GM19239 (cell line): ENCODE measurements at places on chromosomes 12 and 14.

GRCh38 chr12:19855851-19856250 is 416.6 kb downstream of the AEBP2 start:
- DNase-seq: no peak

GRCh38 chr12:128644664-128645296 is 179.0 kb downstream of the SLC15A4 start:
- peak; percentile 27 for DNase-seq

GRCh38 chr12:56118688-56119357 is 757 bp downstream of the ZC3H10 start:
- no peak for DNase-seq

DNA sequence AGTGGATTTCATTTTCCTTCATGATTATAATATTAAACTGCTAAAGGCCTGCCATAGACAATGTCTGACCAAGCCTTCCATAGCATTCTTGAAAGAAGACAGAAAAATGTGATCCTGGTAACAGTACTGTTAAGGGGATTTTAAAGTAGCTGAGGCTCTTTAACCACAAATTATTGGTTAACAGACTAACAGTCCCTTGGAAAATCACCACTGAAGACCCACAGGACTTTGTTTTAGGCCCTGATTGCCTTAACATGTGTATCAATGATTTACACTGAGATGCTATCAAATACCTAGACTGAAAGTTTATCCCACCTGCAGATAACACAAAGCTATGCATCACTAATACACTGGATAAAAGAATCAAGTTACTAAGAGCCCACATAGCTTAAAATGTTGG is 6.0 kb downstream of the KRT79 start:
- DNase-seq: no peak

- DNase-seq: no peak
Measured at GRCh38 chr14:69635981-69636639, 24.7 kb downstream of the SUSD6 start.

DNA sequence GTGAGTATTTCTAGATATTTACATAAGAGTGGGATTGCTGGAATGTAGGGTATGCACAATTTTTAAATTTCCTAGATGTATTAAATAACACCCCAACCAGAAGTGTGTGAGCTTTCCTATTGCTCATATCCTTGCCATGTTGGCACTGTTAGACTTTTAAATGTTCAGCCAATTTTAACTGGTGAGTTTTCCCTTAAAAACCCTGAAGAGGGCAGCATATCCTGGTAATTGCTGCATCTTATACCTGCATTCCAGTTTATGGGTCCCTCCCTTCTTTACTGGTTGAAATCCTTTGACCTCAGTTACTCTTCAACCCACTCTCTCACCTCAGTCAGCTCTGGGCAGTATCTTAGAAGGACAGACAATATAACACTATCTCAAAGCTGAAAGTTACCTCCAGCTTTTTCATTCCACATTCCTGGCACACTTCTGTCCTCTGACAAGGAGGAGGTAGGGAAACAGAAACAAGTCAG is 270.6 kb downstream of the PAWR start:
- DNase-seq: no peak

DNA sequence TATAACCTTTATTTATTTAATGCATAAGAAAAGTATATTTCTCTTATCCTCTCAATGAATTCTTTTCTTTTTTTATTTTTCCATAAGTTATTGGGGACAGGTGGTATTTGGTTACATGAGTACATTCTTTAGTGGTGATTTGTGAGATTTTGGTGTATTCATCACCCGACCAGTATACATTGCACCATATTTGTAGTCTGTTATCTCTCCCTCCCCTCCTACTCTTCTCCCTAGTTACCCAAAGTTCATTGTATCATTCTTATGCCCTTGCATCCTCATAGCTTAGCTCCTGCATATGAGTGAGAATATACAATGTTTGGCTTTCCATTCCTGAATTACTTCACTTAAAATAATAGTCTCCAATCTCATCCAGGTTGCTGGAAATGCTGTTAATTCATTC is 1900.0 kb upstream of the SEL1L start:
- DNase-seq: no peak

GRCh38 chr12:124551268-124552144 is 15.9 kb downstream of the NCOR2 start:
- DNase-seq: no peak

GRCh38 chr12:459430-460258 is at the start of gene B4GALNT3:
Gene B4GALNT3 (plus strand): TSS chr12:459939. CDS start chr12:460377, 438 bp downstream.
- peak; percentile 58 for DNase-seq

- no peak for DNase-seq
Measured at GRCh38 chr12:33438851-33439586, 600 bp downstream of the SYT10 start.

- DNase-seq: no peak
Measured at GRCh38 chr12:92502417-92503028, 200.3 kb upstream of the PLEKHG7 start.

- DNase-seq: no peak
Measured at GRCh38 chr14:91891721-91892220, 24.4 kb upstream of the TC2N start.

DNA sequence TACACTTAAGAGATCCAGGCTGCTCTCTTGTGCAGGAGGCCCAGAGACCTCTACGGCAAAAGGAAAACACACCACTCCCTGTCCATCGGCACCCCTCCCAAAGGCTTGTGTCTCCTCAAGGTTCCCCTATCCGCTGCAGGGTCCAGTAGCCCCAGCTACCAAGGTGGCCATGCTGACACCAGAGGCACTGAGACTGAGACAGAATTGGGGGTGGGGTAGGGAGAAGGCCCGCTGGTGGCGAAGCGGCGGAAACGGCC is 590 bp downstream of the DDIT3 start:
- no peak for DNase-seq

- DNase-seq: no peak
Measured at GRCh38 chr12:124170760-124171159, 124.1 kb upstream of the RFLNA start.

DNA sequence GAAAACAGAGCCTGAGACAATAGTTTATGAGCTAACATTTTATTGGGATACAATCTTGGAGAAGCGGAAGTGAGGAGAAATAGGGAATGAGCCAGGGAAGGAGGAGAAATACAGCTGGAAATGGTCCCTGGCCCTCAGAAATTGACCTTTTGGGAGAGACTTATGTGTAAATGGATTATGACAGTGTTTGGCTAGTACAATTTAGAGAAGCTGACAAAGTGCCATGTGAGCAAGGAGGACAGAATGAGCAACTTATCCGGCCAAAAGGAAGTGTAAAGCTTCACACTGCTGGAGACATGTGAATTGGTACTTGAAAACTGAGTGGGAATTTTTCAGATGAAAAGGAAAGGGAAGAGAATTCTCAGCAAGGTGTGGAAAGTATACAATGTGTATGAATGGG is 2.9 kb downstream of the GLIPR1 start:
- no peak for DNase-seq

DNA sequence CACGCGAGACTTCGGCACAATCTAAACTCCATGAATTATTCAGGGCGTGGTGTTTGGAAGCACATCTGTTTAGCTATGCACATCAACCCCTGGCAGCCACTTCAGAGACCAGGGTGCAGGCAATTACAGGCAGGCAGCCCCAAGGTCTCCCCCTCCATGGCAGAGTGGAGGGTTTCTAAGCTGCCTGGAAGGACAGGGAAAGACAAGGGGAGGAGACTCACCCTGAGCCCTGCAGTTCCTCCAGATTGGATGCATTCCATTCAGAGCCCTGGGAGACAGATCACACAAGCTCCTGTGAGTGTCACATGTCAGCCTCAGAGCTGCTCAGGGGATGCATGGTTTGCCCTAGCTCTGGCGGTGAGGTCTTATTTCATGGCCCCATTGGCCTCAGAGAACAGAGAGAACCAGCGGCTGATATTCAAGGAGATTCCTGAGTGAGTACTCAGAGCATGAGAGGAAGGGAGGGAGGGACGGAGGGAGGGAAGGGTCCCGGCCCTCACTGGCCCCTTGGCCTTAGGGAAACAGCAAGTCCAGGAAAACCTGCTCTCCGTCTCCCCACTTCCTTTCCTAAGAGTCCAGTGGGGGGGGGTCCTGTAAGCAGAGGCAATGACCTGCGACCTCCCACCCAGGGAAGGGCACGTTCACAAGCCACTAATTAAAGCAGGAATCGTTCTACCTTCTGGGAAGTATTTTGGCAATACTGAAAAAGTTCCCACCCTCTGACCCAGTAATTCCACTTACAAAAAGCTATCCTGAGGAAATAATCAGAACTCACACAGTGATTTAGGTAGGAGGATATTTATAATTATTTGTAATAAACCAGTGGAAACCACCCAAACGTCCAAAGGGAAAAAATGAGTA is 55.1 kb downstream of the SSH1 start:
- no peak for DNase-seq

DNA sequence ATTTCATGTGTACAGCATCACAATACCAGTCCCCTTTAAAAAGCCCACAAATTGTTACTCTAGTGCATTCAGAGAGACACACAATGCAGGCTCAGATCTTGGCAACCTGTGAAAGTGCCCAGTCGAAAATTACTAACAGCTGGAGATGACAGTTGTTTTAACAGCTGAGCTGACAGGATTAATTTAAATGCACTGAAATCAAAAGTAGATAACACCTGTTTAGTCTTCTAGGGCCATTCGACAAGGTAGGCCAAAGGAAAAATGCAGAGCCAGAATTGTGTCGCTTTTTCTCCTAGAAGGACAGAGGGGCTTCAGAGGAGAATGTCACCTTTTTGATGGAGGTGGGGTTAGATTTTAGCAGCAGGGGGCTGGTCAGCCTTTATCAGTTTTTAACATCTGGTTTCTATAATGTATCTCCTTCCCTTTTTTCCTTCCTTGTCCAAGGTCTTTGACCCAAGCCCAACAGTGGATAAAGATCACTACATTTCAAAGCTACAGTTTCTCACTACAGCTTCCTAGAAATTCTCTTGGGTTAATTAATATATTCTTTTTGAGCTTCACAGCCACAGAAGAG is 139.1 kb downstream of the SOX5 start:
- no peak for DNase-seq

DNA sequence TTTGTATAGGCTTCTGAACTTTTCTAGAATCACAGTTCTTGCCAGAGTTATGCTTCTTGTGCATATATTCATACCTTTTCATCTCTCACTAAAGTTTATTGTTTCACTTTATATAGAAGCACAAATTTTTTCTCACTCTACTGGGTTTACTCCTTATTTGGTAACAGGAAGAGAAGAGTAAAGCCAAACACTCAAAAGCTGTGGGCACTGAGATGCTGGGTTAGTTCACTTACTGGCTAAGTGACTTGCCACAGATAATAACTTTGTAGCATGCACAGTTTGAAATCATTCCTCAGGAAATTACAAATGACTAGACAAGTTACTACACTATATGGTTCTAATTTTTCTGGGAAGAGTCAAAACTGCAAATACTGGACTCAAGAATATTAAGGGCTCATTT is 7.8 kb downstream of the HIGD1C start:
- DNase-seq: no peak

DNA sequence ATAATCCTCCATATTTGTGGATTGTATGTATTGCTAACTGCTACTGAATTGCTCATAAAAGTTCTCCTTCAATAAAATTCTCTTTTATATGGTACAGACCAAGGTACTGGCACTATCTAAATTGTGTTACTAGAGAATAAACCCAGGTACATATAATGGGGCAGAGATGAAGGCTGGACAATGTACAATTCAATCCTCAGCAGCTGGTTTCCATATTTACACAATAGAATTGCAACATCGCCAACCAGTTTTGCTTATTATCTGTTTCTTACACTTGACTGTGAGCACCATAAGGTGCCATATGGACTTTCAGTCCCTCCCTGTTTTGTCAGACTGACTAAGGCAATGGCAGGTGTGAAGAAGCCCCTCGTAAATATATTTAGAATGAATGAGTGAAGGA is 18.1 kb downstream of the KITLG start:
- DNase-seq: no peak

GRCh38 chr12:104799458-104799857 is 158.6 kb downstream of the SLC41A2 start:
- no peak for DNase-seq
